ENCODE measurements at places on chromosomes 5 and 9. TPM values are rescaled to one million over a fixed set of nuclear protein-coding genes. Genes with fewer than 3 reads are reported as not detected.

Gene PTPRD
- total RNA-seq, result 9.6 TPM

Gene RNF183
- total RNA-seq, result not detected

Gene IL4
- total RNA-seq, result not detected

Gene TMEM215
- total RNA-seq, result not detected

Gene ABITRAM
- total RNA-seq, result 11.2 TPM

Gene OR1J2
- 0.17 TPM for total RNA-seq

Gene HOMER1
- total RNA-seq, result 9.5 TPM

Gene ADAMTS12
- total RNA-seq, result 0.10 TPM

Gene JAKMIP2
- 1.2 TPM for total RNA-seq

Gene OSTF1
- total RNA-seq, result 24.3 TPM

Gene CSF1R
- 2.3 TPM for total RNA-seq

Gene ADCY2
- total RNA-seq, result 0.35 TPM

Gene ZNF618
- total RNA-seq, result 2.2 TPM

Gene CD14
- not detected for total RNA-seq

Gene LURAP1L
- 10.0 TPM for total RNA-seq

Gene PRR16
- 0.77 TPM for total RNA-seq

Gene PCDHGB1
- total RNA-seq, result 1.4 TPM

Gene C6
- not detected for total RNA-seq

Gene SLC4A9
- not detected for total RNA-seq

Gene IFNA21
- total RNA-seq, result not detected

Gene ABHD17B
- 28.1 TPM for total RNA-seq

Gene BBLN
- total RNA-seq, result 79.8 TPM

Gene FAM81B
- not detected for total RNA-seq

Gene HRCT1
- 3.2 TPM for total RNA-seq

Gene CDO1
- total RNA-seq, result 1.4 TPM

Gene ECM2
- total RNA-seq, result 0.17 TPM
